ENCODE measurements at places on chromosomes 16 and 17.

GRCh38 chr17:50096092-50096491, 941 bp downstream of the PDK2 start:
- DNase-seq = no peak

DNA sequence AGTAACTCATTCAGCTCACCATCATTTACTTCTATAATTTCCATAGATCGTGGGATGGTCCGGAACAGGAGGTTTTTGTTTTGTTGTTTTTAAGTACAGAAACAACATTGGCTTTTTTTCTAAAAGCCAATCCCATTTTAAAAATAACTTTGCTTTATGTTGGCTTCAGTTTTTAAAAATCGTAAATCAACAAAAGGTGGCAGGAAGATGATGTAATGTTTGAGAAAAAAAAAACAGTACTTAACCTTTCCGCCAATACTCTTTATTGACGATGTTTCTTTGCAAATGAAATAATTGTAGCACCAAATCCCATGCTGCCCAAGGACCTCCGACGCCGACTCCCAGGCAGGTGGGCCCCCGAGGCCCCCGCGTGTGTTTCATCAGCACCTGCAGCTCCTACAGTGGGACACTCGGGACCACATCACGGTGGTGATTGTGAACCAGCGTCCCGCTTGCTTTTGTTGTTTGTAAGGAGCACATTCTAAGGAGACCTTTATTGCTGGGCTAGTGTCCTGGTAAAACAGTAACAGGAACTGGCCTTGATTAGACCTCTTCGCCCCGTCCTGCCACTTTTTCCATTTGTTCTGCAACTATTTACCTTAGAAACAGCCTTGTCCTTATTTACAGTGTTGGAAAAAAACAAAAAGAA, 140.2 kb upstream of the CHMP6 start:
- no peak for DNase-seq

- no peak for DNase-seq
Measured at GRCh38 chr16:88593489-88593888, 23.3 kb downstream of the ZC3H18 start.

DNA sequence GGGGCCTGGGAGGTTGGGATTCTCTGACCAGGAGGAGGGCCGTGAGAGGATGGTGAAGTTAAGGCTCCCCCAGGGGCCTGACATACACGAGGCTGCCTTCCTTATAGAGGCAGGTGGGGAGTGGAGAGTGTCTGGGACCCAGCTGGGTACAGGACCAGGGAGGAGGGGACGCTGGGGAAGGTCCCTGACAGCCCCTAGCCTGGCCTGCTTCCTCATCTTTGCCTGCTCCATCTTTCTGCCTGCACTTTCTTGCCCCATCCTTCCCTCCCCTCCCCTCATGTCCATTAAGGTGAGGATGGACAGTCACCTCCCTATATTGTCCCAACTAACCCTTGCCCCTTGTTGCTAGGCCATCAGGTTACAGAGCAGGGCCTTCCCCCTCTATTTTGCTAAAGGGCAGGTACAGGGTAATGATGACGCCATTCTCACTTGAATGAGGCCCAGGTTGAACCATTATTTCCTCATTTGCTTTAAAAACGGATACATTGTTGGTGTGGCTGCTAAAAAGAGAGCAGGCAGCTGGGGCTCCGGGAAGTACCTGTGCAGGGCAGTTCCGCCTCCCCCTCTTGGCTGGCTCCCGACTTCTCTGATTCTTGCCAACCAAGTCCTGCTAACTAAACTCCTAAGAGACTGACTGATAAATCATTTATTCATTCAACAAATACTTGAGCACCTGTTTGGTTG, 1.3 kb downstream of the C17orf99 start:
- no peak for DNase-seq

- DNase-seq = no peak
Measured at GRCh38 chr16:8581831-8582580, 8.3 kb downstream of the TMEM114 start.

- DNase-seq = no peak
Measured at GRCh38 chr17:50358177-50358576, 12.3 kb downstream of the XYLT2 start.

- no peak for DNase-seq
Measured at GRCh38 chr17:77819497-77819896, 139.0 kb upstream of the TNRC6C start.

DNA sequence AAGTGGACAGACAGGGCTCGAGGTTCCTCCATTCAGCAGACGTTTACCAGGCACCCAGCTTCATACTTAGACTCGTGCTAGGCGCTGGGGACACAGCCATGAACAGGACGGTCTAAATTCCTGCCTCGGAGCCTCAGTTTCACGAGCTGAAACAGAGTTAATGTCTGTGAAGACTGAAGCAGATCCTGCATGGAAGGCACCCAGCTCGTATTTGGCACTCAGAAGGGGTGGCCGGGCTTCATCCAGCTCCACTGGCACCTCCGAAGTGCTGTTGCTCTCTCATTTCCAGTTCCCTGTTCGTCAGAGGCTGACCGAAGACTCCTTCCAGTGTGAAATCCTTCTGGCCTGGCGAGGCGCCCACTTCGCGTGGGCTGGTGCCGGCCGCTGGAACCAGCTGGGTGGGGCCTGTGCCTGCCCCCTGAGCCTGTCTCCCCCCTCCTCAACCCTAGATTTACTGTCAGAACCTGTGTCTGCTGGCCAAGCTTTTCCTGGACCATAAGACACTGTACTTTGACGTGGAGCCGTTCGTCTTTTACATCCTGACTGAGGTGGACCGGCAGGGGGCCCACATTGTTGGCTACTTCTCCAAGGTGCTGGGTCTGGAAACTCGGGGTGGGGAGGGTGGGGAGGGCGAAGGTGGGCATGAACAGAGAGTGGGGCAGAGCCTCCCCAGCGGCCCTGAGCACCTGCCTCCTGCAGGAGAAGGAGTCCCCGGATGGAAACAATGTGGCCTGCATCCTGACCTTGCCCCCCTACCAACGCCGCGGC, 5.8 kb downstream of the PRSS8 start:
- DNase-seq = no peak

GRCh38 chr16:89890886-89891657, 17.7 kb downstream of the TCF25 start:
- DNase-seq = no peak

DNA sequence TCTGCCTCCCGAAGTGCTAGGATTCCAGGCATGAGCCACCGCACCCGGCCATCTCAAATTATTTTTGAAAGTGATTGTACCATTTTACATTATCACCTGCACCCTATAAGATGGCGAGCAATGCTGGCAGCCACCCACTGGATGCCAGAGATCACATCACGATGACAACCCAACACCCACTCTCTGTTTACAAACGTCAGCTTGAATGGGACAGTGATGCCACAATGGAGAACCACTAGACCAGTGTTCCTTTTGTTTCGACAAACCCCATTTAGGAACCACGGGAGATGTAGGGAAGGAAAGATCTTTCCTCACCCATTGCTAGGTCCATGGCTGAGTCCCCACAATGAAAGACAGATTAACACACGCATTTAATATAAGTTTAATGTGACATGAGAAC, 20.1 kb upstream of the HAPSTR1 start:
- DNase-seq = no peak

GRCh38 chr17:32863559-32863958, 13.4 kb downstream of the MYO1D start:
- no peak for DNase-seq

GRCh38 chr16:80046261-80046660, 445.7 kb upstream of the MAF start:
- DNase-seq = no peak

- no peak for DNase-seq
Measured at GRCh38 chr16:30040221-30040620, 9.2 kb upstream of the TLCD3B start.

All from HuH-7.5 (cell line).